Left lung (tissue), 14 donors: ENCODE measurements at places on chromosomes 2 and 18. TPM values are rescaled to one million over a fixed set of nuclear protein-coding genes. Genes with fewer than 3 reads are reported as not detected.

UGT1A7 gene
- not detected for total RNA-seq

SP5 gene
- total RNA-seq = 5.1 TPM

GPR35 gene
- 1.1 TPM for total RNA-seq

VWC2L gene
- total RNA-seq = not detected

IL18RAP gene
- 0.64 TPM for total RNA-seq

ANKRD30BL gene
- not detected for total RNA-seq

SP140 gene
- total RNA-seq = 3.2 TPM

GULP1 gene
- 38.1 TPM for total RNA-seq

FBXO15 gene
- 2.4 TPM for total RNA-seq

LYG2 gene
- not detected for total RNA-seq

RESP18 gene
- total RNA-seq = not detected

DNAJC5G gene
- not detected for total RNA-seq
